ENCODE measurements at places on chromosomes 11 and 22.
A peak's percentile ranks its signal among the peaks of the same experiment; 100 is the strongest.

- peak; percentile 79 for DNase-seq
These were observed 1.1 kb upstream of the CD248 start for GRCh38 chr11:66317723-66318599.

DNA sequence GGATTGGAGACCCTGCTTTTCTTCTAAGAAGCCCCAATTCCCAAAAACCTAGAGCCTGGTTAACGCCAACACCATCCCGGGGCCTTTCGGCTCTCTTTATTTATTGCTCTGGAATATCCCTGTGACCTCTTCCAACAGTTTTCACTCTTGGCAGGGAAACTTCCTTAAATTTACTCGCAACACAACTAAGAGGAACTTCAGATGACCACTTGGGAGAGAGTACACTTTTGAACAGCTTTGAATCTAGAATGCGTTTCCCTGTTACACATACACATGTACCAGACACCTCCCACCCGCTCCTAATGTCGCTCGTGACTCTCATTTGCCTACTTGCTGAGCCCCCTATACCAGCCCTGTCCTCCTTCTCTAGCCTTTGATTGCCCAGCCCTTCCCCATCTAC lies 19.4 kb downstream of the TUBA8 start:
- no peak for DNase-seq

DNA sequence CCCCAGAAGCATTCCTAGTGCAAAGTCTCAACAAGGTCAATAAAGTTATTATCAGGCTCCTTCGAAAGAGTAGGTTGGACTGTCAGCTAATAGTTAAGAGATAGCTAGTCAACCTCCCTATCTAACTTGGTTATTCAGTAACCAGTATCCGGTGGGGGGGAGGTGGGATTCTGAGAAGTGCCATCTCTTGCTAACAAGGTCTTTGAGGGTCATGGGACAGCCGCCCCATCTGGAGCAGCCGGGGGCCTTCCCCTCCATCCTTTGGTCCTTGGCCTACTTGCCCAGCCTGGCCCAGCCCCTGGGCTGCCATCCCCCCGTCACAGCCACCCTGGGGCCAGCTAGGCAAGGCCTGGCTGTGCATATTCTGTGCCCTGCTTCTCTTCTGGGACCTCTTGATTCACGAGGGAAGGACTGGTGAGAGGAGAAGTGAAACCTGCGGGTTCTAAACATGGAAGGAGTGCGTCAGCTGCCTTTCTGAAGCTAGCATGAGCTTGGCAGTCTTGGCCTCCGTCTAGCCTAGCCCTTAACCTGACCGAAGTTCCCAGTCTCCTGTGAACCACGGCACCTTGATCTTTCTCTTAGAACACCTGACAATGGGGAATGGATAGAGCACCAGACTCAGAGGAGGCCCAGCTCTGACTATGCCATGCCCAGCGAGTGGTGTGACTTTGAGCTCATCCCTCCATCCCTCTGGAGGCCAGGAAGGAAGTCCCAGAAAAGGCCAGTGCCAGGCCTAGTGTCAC lies 9.3 kb downstream of the SLC37A2 start:
- DNase-seq: no peak

- DNase-seq: no peak
These were observed at the start of gene CYB5R2 for GRCh38 chr11:7672960-7673723. Gene CYB5R2 (minus strand): TSS chr11:7673500. CDS start chr11:7672825, 675 bp downstream.

- no peak for DNase-seq
These were observed 89.2 kb downstream of the RTL6 start for GRCh38 chr22:44408829-44409192.

GRCh38 chr11:65112546-65113360 lies 1.1 kb downstream of the TM7SF2 start:
- peak; percentile 83 for DNase-seq

DNA sequence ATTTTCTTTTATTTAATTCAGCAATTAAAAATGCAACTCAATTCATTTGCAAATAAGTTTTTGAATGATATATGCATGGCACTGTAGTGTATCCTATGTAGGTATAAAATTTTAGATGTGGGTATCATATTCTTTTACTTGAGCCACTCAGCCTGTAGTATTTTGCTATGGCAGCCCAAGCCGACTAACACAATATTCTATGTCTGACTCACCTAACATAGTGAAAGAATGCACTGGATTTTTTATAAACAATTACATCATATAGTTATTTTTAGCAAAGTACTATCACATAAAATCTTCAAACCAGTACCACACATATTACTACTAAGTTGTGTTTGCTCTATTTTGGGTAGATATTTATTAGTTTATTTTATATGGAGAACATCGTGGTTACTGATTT lies 21.9 kb upstream of the GRIA4 start:
- DNase-seq: no peak
